Karpas-422 (cell line): ENCODE measurements at places on chromosomes 12 and 14. TPM values are rescaled to one million over a fixed set of nuclear protein-coding genes. Genes with fewer than 3 reads are reported as not detected.

The NDRG2 gene
- not detected in 2 replicates for total RNA-seq

The LMNTD1 gene
- not detected in 2 replicates for total RNA-seq

The LRIG3 gene
- not detected in 2 replicates for total RNA-seq

The PRIMA1 gene
- total RNA-seq = not detected in 2 replicates

The KITLG gene
- total RNA-seq = not detected in 2 replicates

The OTOGL gene
- total RNA-seq = not detected in 2 replicates

The CD69 gene
- 0.22 and 0.34 TPM in 2 replicates for total RNA-seq

The CLEC9A gene
- total RNA-seq = not detected in 2 replicates

DNA sequence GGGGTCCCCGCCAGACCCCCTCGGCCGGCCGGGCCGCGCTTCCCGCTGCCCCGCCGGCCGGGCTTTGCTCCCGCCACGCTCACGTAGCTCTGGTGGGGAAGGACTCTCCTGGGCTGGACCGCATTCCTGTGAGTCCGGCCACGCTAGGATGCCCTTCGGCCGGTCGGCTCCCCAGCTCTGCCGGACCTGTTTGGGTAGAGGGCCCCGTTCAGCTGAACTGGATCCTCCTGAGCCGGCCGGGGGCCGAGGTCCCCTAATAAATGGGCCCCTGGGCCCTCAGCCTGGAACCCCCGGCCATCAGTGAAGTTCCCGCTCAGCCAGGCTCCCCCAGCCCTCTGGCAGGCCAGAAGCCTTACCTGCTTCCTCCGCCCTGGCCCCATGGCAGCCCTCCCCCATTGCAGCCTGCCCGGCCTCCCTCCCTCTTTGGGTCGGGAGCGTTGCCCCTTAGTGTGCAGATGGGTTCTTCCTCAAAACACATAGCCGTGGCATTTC lies 593 bp downstream of the UNC119B start:
- H3K4me1 ChIP-seq = peaks cover 27% of the 10 kb centered on the region
- H3K36me3 ChIP-seq = peaks cover 3% of the 10 kb centered on the region; the same call in 1 of the 2 replicates
- H3K27ac ChIP-seq = peak overlapping the region; percentile 55
- peak; percentile 78 for DNase-seq

- DNase-seq = peak; percentile 63
- H3K4me1 ChIP-seq = peaks cover 40% of the 10 kb centered on the region
- H3K27ac ChIP-seq = 0 out of 2 replicates have a peak overlapping the region, but pooled peaks have one; percentile 21
- no peaks in the 10 kb centered on the region for H3K27me3 ChIP-seq
Observed at GRCh38 chr14:103563844-103564505, 1.2 kb downstream of the COA8 start.

DNA sequence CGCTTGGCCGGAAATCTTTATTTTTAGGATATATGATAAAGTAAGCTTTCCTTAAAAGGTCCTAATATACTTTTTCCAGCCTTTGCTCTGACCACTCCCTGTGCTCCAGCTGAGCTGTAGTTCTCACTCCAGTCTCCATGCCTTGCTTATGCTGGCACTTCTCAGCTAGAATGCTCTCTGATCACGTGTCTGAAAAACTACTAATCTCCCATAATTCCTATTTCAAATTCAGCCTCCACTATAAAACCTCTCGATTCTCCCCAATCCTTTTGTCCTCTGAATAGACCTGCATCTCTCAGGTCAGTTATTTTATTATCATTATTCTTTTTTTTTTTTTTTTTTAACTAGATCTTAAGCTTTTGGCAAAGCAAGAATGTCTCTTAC lies 3.7 kb downstream of the BIN2 start:
- peaks cover 22% of the 10 kb centered on the region for H3K4me1 ChIP-seq
- H3K27me3 ChIP-seq = no peaks in the 10 kb centered on the region
- no peak overlapping the region for H3K4me3 ChIP-seq
- no peak overlapping the region for H3K27ac ChIP-seq
- H3K36me3 ChIP-seq = no peaks in the 10 kb centered on the region

GRCh38 chr14:32350020-32350419 lies 20.9 kb downstream of the AKAP6 start:
- peak; percentile 59 for DNase-seq
- H3K4me3 ChIP-seq = no peak overlapping the region
- H3K4me1 ChIP-seq = no peaks in the 10 kb centered on the region
- no peak overlapping the region for H3K27ac ChIP-seq
- no peaks in the 10 kb centered on the region for H3K36me3 ChIP-seq
- H3K27me3 ChIP-seq = no peaks in the 10 kb centered on the region

DNA sequence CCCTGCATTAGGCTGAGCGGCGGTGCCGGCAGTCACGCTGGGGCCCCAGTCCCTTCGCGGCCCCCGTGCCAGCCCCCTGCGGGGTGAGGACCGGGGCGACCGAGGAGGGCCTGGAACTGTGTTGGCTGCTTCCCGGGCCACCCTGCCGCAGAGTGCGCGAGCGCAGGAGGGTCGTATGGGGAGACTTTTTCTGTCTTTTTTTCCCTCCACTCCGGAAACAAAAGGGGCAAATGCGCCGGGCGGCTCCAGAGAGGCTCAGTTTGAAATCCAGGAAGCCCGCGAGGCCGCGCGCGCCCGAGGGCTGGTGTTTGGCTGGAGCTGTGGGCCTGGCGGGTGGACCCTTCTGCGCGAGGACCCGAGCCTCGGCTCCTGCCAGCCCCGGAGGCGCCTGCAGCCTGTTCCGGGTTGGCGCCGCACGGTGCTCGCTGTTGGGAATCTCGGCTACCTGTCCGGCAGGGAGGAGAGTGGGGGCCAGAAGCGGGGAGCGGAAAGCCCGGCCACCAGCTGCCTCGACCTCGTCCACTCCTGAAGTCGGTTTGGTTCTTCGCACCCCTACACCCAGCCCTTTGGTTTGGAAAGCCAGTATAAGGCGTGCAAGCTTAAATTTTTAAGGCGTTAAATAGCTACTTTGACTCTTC lies 638 bp downstream of the PLEKHG3 start:
- H3K27ac ChIP-seq = no peak overlapping the region
- no peaks in the 10 kb centered on the region for H3K36me3 ChIP-seq
- no peaks in the 10 kb centered on the region for H3K27me3 ChIP-seq
- DNase-seq = no peak

GRCh38 chr12:42124764-42125387 lies 19.8 kb downstream of the GXYLT1 start:
- 0 out of 2 replicates have a peak overlapping the region, but pooled peaks have one; percentile 11 for H3K27ac ChIP-seq
- no peak for DNase-seq
- peaks cover 23% of the 10 kb centered on the region for H3K4me1 ChIP-seq
- no peaks in the 10 kb centered on the region for H3K27me3 ChIP-seq

GRCh38 chr12:89215196-89215595 lies 137.1 kb downstream of the DUSP6 start:
- H3K27ac ChIP-seq = no peak overlapping the region
- H3K27me3 ChIP-seq = no peaks in the 10 kb centered on the region
- no peak for DNase-seq
- H3K4me3 ChIP-seq = no peak overlapping the region

- H3K27ac ChIP-seq = no peak overlapping the region
- no peak for DNase-seq
Observed at GRCh38 chr14:88473791-88474190, 81.0 kb downstream of the PTPN21 start.

- no peak for DNase-seq
- H3K4me1 ChIP-seq = no peaks in the 10 kb centered on the region
- H3K36me3 ChIP-seq = no peaks in the 10 kb centered on the region
- H3K4me3 ChIP-seq = no peak overlapping the region
- no peaks in the 10 kb centered on the region for H3K27me3 ChIP-seq
Observed at GRCh38 chr14:32217301-32217700, 14.2 kb upstream of the RNU6-8 start.

DNA sequence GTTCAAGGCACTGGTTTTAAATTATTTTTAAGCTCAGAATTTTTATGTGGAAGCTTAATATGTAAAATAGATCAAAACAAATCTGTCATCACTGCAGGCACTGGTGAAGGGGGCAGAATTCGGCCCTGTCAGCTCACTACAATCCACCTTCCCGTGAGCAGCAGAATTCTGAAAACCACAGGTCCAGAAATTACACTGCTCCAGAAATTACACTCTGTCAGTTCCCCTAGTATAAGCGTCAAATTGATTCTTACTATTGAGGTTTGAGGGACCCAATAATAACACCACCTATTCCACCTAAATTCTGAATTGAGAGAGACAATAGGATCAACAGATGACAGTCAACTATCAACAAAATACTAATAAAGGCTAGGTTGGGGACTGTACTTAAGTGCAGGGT lies 245.5 kb downstream of the PHLDA1 start:
- H3K27me3 ChIP-seq = 0 out of 2 replicates have a peak, but pooled peaks cover 3% of the 10 kb centered on the region
- H3K4me1 ChIP-seq = peaks cover 14% of the 10 kb centered on the region
- no peak overlapping the region for H3K4me3 ChIP-seq
- H3K36me3 ChIP-seq = no peaks in the 10 kb centered on the region
- no peak overlapping the region for H3K27ac ChIP-seq

GRCh38 chr14:99079061-99079727 lies 192.8 kb downstream of the BCL11B start:
- H3K4me3 ChIP-seq = no peak overlapping the region
- H3K27ac ChIP-seq = no peak overlapping the region

DNA sequence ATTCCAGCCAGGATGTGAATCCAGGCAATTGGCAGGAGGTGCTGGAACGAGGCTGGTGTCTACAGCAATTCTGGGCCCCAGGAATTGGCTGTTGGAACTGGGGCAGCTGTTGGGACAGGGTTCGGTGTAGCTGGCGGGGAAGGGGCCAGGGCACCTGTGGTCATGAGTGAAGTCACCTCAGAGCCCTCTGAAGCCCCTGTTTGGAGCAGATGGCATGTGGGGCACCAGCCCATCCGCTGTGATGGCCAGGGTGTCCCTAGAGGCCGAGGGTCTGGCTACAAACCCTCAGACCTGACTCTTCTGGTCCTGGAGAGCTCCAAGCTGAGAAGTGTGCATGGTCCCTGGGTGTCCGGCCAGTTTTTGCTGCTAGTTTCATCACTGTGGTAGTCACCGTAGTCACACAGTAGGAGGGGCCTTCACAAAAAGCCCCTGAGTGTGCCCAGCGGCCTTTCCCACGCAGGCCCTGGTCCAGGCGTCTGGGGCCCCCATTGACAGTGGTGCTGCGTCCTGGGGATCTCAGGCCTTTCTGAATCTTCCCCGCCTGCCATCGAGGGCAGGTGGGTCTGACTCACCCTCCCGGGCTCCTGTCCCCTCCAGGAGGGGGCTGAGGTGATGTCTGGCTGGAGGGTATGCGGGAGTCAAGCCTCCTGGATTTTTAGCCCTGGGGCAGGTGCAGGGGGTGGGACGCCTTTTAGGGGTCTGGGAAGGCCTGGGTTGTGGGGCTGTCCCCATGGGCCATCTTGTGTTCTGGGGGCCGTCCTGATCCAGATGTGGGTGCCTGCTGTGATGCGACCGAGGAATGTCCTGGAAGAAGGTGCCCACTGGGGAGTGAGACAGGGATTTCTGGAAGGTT lies 368.0 kb downstream of the TMEM121 start:
- H3K36me3 ChIP-seq = no peaks in the 10 kb centered on the region
- H3K4me3 ChIP-seq = no peak overlapping the region
- no peak overlapping the region for H3K27ac ChIP-seq
- H3K4me1 ChIP-seq = no peaks in the 10 kb centered on the region

DNA sequence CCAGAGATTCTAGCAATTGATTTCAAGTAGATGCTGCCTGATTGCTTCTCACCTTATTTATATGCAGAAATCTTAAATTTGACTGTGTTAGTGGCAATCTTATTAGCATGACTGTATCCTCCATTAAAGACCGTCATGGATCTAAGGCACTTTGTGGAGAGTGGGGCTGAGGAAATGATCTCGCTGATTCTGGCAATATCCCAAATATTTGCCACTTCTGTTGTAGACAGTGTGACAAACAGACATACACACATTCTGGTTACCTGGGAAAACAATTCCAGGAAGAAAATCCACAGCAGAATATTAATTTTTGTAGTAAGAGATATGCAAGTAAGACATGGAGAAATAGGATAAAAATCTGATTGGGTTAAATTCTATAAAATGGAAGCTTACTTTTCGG lies 269.0 kb upstream of the G2E3 start:
- no peaks in the 10 kb centered on the region for H3K4me1 ChIP-seq
- no peaks in the 10 kb centered on the region; the same call in 1 of the 2 replicates for H3K27me3 ChIP-seq
- H3K27ac ChIP-seq = no peak overlapping the region
- H3K36me3 ChIP-seq = no peaks in the 10 kb centered on the region

- no peaks in the 10 kb centered on the region for H3K4me1 ChIP-seq
- no peak for DNase-seq
- no peaks in the 10 kb centered on the region for H3K36me3 ChIP-seq
- no peak overlapping the region for H3K4me3 ChIP-seq
Observed at GRCh38 chr12:76680940-76681339, 83.0 kb upstream of the ZDHHC17 start.
